ENCODE measurements at places on chromosomes 1 and 21.

DNA sequence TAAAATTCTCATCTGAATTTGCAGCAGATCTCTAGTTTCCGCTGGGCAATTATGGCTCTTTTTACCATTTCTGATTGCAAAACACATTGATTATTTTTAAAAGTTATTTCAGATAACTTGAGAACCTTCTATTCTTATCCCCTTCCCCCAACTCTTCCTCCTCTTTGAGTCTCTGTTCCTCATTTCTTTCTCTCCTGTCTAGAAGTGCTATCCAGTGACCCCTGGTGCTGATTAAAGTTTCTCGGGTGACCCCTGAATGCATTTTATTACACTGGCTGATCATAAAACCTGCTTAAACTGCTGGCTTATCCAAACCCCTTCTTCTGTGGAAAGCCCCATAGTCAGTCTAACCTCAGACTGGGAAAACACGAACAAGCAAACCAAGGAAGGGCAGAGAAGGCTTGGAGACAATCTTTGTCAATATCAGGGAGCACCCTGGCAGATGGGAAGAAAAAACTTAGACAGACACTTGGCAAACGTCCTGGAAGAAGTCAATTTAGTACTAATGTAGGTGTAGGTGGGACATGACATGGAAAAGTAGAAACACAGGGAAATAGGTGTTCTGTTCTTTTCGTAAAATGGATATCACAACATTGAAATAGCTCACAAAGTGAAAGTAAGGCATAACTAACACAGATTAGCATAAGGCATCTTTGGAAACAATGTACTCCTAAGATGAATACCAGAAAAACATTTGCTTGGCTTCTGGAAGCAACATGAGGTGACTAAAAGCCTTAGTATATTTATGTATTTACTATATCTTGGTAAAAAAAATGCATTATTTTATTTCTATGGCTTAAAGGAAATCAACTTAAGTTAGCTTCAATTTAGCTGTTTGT, 61.4 kb downstream of the GORAB start:
- DNase-seq: no peak

DNA sequence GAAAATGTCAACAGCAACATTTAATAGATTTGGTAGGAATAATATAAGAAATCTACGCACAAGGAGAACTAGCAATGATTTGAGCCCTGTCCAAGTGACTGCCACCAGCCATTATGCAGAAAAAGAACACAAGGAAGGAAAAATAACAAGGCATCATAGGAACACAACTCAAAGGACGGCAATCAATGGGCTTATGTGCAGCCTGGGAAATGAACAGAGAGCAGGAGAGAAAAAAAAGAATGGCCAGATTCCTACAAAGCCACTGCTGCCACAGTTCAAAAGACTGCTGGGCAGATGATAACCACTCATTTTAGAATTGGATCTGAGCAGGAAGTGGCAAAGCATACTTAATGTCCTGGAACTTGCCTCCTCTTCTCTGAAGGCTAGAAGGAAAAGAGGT, 274.3 kb upstream of the CAMK1G start:
- no peak for DNase-seq

DNA sequence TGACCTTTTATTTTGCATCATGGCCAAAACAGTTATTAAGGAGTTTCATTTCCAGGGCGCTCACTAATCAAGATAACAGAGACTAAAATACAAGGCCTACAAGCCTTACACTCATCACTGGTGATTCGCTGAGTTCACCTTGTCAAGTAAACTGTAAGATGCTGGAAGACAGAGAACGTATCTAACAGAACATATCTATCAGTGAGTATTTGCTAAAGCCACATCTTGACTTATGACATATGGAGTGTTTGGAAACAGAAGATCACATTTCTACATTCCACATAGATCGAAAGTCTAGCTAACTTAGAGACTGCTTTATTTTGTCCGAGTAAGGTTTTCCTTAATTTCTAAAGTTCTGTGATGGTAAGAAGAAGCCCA, 506.5 kb downstream of the SMYD3 start:
- no peak for DNase-seq

DNA sequence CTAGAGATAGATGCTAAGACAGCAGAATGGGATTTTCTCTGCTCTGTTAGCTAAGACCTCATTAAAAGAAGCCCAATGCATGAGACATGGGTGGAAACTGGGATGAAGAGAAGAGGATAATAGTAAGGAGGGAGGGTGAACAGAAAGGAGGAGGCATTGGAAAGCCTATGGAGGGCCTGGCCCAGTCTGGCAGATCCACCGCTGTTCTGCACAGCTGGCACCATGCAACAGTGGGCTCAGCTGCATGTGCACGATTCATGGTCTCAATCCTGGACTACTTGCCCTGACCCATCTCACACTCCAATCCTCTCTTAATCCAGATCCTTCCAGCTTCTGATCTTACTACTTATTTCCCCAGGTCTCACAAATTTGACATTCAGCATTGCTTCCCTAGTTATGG, 2.2 kb downstream of the PHC2 start:
- DNase-seq: no peak

- DNase-seq: no peak
Measured at GRCh38 chr1:216626394-216627067, 96.7 kb downstream of the ESRRG start.

DNA sequence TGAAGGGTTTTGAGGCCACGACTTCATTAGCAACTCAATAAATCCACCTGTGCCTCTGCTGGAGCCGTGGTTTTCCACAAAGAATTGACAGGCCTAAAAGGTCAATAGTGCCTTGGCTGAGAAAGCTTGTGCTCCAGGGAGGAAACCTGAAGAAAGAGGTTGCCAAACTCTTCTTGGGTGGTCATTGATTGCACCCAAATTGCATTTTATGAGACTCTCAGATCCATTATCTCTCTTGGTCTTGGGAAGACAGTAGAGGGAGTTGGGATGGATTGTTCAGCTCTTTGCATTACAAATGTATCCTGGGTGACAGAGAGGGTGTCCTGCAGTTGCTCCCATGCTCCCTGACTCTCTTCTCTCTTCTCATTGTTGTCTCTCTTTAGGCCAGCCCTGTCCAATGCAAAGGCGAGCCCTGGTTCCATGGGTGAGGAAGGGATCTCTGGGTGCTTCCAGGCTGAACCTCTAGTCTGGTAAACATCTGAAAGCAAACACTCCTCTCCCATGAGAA, 46.1 kb upstream of the HTR1D start:
- DNase-seq: no peak

- DNase-seq: no peak
Measured at GRCh38 chr1:186849271-186849671, 20.5 kb downstream of the PLA2G4A start.

All from epithelial cell of esophagus (primary cell).